ENCODE measurements at places on chromosomes 6 and 20. TPM values are rescaled to one million over a fixed set of nuclear protein-coding genes. Genes with fewer than 3 reads are reported as not detected.

GRCh38 chr6:4322846-4323309, 187.5 kb upstream of the ECI2 start:
- DNase-seq = no peak

GRCh38 chr6:135066806-135067205, 12.2 kb upstream of the HBS1L start:
- no peak for DNase-seq

The ENPP5 gene
- total RNA-seq = 0.53 TPM

GRCh38 chr6:2809015-2809414, 32.6 kb downstream of the SERPINB1 start:
- no peak for DNase-seq

The CTAGE9 gene
- not detected for total RNA-seq

The FYN gene
- total RNA-seq = 141 TPM

DNA sequence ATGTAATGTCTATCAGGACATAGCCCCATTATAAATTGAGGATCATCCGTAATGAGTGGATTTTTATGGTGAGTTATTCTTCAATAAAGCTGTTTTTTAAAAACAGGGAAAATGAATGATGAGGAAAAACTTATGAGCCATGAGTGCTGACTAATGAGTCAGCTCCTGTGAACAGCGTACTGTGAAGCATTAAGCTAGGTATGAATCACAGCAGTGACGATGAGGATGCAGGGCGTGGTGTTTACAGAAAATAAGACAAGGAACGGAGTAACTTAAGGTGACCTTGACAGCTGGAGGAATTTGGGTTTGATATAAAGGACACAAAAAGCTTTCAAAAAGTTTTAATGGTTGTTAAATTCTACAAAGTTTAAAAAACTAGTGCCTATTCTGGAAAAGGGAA, 96.3 kb downstream of the FOXF2 start:
- no peak for DNase-seq

DNA sequence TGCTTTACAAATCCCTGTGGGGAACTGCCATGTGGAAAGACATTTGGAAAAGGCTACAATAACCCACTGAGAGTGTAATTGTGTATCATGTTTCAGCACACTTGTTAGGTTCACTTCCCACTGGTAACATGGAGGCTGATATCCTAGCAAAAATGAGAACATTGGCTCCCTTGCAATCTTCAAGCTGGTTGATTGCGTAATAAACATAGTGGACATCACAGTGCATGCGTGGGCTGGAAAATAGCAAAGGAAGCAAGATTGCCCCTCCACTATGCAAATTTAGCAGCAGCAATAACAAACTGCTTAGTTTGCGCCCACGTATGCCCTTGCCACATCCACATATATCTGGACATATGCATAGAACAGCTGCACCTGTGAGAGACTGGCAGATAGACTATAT, 410.2 kb downstream of the MEI4 start:
- no peak for DNase-seq

GRCh38 chr6:44841829-44842228, 454.3 kb downstream of the CDC5L start:
- DNase-seq = no peak

- no peak for DNase-seq
Observed at GRCh38 chr6:121600389-121601168, 165.1 kb downstream of the GJA1 start.

- DNase-seq = no peak
Observed at GRCh38 chr20:37991908-37992307, 41.3 kb downstream of the TTI1 start.

GRCh38 chr6:154408891-154409500, 52.4 kb upstream of the IPCEF1 start:
- DNase-seq = peak; percentile 50

DNA sequence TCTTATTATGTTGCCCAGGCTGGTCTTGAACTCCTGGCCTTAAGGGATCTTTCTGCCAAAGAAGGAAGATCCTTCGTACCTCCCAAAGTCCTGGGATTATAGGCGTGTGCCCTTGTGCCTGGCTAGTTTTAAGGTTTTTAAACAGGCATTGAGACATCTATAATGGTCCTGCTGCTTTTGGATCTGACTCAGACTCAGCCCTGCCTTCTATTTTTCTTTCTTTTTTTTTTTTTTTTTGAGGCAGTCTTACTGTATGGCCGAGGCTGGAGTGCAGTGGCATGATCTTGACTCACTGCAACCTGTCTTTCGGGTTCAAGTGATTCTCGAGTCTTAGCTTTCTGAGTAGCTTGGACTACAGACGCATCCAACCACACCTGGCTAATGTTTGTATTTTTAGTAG, 73.7 kb downstream of the PHF20 start:
- DNase-seq = no peak

DNA sequence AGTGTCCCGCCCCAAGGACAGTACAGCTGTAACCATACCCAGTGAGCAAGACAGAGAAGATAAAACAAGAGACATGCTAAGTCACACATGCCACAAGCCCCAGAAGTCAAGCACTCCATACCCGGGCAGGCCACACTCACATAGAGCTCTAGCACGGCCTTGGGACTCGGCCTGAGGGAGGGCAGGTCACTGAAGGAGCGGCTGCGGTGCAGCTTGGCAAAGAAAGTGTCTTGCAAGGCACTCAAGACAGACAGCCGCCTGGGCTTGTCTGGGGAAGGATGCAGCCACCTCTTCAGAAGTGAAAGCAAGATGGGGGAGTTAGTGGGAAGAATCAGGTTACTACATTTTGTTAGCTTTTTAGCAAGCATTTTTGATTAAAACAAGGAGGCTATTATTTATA, 48.7 kb upstream of the ARMH2 start:
- DNase-seq = no peak

The KIF6 gene
- total RNA-seq = 0.43 TPM

The CAGE1 gene
- total RNA-seq = not detected

DNA sequence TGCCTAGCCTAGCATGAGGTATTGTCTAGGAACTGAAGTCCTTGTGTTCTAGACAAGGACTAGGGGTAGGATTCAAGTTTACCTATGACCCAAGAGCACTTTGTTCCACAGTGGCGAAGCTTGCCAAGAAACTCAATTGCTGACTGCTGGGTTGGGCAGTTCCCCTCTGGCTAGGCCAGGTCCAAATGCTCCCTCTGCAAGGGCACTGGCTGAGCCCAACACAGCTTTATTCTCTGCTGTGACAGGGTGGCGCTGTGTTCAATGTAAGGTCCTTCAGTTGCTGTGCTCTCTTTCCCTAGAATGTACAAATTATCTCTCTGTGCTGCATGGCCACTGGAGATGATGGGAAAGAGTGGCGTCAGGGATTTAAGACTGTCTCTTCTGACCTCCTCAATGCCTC, 950.8 kb downstream of the HACE1 start:
- no peak for DNase-seq

DNA sequence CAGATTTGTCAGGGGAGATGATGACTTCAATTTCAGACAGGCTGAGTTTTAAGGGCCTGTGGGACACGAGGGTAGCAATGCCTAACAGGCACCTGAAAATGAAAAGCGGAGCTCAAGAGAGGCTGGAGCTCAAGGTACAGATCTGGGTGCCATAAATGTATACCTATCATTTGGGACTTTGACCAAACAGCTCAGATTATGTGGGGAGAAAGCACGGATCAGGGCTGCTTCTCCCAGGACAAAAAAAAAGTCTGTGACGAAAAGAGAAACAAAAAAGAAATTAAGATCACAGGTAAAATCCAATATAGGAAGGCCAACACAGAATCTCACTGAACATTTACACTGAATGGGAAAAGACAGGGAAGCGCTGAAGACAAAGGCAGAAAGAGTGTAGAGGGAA, 1.9 kb downstream of the PRELID3B start:
- DNase-seq = no peak

DNA sequence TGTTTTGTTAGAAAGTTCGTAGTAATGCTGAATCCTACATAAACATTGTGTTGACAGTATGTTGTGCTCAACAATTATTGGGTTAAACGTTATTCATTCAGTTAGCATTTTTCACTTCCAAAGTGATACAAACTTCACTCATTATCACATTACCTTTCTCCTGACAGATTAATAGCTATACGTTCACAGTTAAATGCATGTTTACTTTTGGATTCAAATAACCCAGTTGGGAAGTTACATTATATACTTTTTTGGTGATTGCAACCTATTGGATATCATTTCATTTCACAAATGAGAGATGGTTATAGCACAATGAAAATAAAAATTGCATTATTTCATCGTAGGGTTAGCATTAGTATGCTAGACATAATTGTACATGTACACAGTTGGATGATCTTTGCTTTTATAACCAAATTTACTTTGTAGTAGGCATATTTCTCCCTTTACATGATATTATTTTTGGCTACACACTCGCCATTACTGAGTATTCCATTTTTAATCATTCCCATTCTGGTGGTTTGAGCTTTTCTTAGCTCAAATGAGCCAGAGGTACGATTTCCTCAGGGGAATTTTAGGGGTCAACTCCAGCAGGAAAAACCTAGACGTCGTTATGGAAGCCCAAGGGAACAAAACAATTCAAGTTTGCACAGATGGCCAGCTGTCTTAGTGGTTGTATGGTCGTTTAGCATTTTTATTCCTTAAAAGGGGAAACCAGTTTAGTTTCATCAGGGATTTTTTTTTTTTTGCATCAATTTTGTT, 2.1 kb upstream of the HIVEP1 start:
- no peak for DNase-seq

GRCh38 chr6:145705561-145705960, 29.8 kb downstream of the EPM2A start:
- no peak for DNase-seq

GRCh38 chr6:134082191-134082590, 29.8 kb upstream of the SLC2A12 start:
- no peak for DNase-seq

GRCh38 chr6:147559006-147559405, 50.5 kb downstream of the SAMD5 start:
- DNase-seq = no peak

DNA sequence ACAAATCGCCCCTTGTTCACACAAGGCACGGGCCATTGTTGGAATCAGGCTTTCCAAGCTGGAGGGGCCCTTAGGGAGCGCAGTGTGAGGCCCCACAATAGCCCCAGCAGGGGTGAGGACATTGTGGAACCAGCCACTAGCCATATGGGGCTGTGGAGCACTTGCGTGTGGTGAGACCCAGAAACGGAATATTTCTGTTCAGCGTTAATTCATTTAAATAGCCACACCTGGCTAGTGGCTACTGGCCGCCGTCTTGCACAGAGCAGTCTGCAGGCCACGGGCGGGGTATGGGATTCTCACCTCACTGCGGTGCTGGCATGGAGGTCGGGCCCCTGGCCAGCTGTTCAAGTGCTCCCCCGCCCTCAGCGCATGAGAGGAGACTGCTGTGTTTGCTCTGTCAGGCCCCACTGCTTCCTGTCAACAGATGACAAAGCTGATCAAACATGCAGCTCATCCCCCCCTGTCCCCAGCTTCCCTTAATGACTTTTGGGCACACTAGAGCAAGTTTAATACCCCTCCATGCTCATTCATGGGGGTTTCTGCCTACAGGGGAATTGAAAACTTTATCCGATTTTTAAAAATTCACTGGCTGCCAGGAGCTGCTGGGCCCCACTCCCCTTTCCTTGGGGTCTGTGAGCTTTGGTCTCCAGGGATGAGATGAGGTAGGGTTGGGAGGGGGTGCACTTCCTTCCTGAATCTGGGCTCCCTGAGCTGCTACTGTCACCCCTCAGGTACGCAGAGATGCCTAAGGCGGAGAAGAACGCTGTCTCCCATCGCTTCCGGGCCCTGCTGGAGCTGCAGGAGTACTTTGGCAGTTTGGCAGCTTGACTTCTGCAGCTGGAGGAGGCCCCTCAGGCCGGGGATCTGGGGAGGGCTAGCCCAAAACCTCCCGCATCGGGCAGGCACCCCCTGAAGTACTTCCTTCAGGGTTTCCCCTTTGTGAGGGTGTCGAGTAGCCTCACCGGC, 13.6 kb downstream of the ITPA start:
- DNase-seq = no peak

The GLP1R gene
- not detected for total RNA-seq

The GPX5 gene
- total RNA-seq = not detected

The GPSM3 gene
- total RNA-seq = 19.4 TPM

- DNase-seq = no peak
Observed at GRCh38 chr20:18662279-18663040, 74.6 kb downstream of the DTD1 start.

The BACH2 gene
- 7.7 TPM for total RNA-seq

GRCh38 chr20:47546184-47547033, 44.7 kb downstream of the NCOA3 start:
- no peak for DNase-seq

GRCh38 chr6:27753668-27754407, 158.4 kb downstream of the OR2B2 start:
- DNase-seq = peak; percentile 81

DNA sequence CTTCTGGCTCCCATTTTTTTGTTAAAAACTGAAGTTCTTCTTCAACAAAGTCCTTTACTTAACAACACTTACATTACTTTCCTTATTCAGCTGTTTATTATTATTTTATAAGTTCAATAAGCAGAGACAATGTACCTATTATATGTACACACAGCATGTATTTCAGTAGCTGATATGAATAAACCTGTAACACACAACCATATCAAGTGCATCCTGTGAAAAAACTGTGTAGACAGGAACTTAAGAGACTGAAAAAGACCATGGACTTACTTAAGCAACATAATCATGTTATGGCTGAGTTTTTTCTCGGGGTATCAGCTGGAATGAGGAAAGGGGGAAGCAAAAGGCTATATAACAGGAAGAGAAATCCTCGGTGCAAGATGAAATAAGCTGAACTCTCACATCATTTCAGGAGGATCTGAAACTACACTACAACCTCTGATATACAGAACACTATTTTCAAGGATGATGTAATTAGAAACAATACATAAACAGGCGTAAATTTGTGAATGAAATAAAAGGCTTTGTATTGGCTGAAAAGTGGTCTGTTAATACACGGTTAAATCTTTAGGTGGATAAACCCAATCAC, 70.9 kb downstream of the REV3L start:
- DNase-seq = no peak
